ENCODE measurements at places on chromosomes 5 and 9.

GRCh38 chr5:167786871-167787578 lies 504.4 kb upstream of the WWC1 start:
- H3K4me1 ChIP-seq: peaks cover 17% of the 10 kb centered on the region
- H3K36me3 ChIP-seq: no peaks in the 10 kb centered on the region
- DNase-seq: no peak
- H3K4me3 ChIP-seq: no peak overlapping the region
- H3K27ac ChIP-seq: no peak overlapping the region

DNA sequence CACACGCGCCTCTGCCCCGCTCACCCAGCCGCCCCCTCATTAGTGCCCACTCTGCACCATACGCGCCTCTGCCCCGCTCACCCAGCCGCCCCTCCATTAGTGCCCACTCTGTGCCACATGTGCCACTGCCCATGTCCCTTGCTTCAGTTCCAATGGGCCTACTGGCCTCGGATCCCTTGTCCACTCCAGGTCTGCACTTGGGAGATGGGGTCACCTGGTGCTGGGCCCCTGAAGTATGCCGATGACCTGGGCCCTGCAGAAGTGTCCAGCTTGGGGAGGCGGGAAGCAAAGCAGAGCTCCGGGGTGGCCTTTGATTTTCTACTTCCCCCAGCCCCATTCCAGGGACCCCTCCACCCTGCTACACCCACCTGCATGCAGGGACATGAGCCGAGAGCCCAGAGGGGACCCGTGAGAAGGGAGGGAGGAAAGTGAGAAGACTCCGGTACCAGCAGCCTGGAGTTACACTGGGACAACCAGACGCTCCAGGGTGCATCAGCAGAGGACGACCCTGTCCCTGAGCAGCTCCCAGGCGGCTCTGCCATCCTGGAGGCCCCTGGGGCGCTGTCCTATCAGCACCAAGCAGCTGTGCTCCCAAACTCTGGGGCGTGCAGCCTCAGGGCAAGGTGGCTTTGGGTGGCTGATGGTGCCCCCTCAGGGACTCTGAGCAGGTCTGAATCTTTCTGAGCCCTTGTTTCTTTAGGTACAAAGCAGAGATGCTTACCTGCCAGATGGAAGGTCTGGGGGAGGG lies 140.8 kb downstream of the RXRA start:
- no peaks in the 10 kb centered on the region for H3K27me3 ChIP-seq
- peak; percentile 33 for DNase-seq
- no peaks in the 10 kb centered on the region for H3K36me3 ChIP-seq
- H3K4me3 ChIP-seq: no peak overlapping the region
- H3K4me1 ChIP-seq: no peaks in the 10 kb centered on the region

DNA sequence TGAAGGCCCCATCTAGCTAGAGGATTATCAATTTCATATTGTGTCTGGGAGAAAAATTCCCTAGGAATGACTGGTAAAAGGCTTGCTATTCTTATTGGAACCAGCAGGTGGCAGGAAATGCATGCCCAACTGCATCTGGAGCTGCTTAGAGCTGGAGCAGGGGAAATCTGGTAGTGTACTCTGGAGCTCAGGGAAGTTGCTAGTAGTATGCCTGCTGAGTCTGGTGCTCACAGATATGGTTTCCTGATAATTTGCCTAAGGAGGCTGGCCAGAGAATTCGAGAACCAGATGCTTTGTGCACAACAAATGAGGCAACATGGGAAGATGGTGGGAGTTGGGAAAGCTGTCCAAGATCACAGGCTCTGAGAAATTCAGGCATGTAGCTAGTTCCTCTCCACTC lies 53.7 kb downstream of the G3BP1 start:
- H3K4me3 ChIP-seq: no peak overlapping the region
- H3K27ac ChIP-seq: no peak overlapping the region
- H3K36me3 ChIP-seq: peaks cover 29% of the 10 kb centered on the region

- DNase-seq: no peak
- H3K27ac ChIP-seq: no peak overlapping the region
- H3K4me3 ChIP-seq: no peak overlapping the region
These were observed 72.0 kb downstream of the ZFAND5 start for GRCh38 chr9:72292874-72293607.

- no peak for DNase-seq
- H3K27ac ChIP-seq: no peak overlapping the region
- no peaks in the 10 kb centered on the region for H3K36me3 ChIP-seq
These were observed 57.2 kb downstream of the RANBP6 start for GRCh38 chr9:5958273-5958672.

- peaks cover 46% of the 10 kb centered on the region for H3K4me1 ChIP-seq
- DNase-seq: no peak
- H3K36me3 ChIP-seq: no peaks in the 10 kb centered on the region
- H3K4me3 ChIP-seq: no peak overlapping the region
- no peaks in the 10 kb centered on the region for H3K27me3 ChIP-seq
These were observed 60.7 kb downstream of the PARP8 start for GRCh38 chr5:50727149-50727496.

Measured in WTC11 (cell line).